ENCODE measurements at places on chromosomes 4 and X.

GRCh38 chr4:2963966-2964471 lies 648 bp downstream of the GRK4 start:
- DNase-seq = peak; percentile 42

DNA sequence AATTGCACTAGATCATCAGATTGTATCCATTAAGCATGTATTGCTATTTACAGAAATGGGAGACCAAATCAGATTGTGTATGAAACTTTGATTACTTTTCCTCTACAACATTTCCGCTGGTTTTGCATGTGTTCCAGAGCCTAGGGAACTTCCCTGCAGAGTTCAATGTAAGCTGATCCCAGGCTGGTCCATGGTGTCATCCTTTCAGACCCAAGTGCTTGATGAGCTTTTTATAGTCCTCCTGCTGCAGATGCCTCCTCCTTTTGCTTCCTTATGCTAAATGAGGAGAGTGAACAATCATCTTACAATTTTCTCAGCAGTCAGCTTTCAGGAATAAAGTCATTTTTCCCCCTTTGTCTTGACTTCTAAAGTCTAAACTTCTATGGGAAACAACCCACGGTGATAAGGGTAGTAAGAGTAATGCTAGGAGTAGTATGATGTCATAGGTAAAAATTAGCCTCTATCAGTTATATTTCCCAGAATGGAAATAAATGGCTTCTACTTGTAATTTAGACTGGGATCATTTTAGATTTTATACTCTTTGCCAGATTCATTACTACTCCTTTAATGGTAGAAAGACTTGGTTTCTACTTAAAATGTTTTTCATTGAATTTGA lies 55.1 kb upstream of the SLC4A4 start:
- no peak for DNase-seq

DNA sequence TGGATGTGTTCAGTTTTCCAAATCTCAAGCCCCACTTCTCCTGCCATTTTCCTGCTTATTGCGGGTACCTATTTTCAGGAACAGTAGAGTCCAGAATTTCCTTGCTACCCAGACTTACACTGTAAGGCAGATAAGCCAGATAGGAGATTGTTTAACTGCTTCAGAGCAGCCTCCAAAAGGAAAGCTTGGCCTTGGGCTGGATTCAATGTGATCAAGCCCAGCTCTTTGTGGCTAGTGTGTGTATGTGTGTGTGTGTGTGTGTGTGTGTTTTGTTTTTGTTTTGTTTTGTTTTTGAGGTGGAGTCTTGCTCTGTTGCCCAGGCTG lies 34.0 kb downstream of the RNF175 start:
- no peak for DNase-seq

GRCh38 chr4:184420402-184420801 lies 53.9 kb downstream of the IRF2 start:
- DNase-seq = peak; percentile 43

DNA sequence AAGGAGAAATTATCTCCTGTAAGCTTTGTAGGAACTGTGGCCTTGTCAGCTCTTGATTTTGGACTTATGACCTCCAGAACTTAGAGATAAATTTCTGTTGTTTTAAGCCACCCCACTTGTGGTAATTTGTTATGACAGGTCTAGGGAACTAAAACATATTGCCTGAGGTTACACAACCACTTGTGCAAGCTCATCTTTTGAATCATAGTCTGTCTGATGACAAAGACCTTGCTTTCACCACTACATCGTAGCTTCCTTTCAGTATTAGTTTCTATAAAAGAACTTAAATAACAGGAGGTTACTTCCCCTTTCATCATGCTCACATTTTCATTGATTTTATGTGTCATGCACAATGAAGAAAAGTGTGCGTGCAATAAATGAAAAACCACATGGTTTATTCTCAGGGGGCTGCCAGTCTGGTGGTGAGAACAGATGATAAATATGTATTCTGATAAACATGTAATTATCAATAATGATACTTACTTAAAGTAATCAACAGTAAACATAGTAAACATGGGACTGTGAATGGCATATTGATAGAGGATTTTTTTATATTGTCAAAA lies 690.0 kb upstream of the HS3ST1 start:
- DNase-seq = peak; percentile 7

DNA sequence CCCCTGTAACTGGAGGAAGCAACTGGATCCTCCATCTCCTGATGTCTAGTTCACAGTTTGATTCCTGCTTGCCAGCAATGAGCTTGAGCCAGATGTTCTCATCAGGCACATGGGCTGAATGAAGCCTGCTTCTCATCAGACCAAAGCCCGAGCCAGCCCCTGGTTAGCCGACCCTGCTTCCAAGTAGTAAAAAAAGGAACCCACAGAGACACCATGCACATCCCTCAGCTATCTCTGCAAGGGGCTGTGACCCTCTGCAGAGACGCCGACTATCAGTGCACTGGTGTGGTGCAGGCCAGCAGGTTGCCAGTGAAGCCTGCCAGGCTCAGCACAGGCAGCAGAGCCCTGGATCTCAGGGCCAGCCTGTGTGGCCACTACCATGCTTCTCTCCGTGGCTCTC lies 2.8 kb downstream of the DCTD start:
- no peak for DNase-seq
